ENCODE measurements at places on chromosomes 13 and 19.

GRCh38 chr13:74325106-74325505 is 190.9 kb upstream of the KLF12 start:
- peak; percentile 7 for DNase-seq

DNA sequence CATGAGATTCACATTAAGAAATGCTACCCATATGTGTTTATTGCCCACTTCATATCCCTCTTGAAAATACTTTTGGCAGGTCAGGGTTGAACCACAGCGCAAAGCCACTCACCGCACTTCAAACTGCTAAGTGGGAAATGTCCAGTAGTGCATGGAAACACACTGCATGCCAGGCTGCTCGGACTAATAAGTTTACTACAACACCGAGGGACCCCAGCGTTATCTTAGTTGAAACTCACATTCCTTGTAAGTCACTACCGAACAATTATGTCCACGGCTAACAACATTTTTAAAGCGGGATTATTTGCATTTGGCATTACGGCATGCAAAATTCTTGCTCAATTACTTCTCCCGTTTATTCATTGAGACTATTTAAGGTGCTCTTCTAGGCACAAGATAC is 4.0 kb downstream of the BRD4 start:
- no peak for DNase-seq

- no peak for DNase-seq
Observed at GRCh38 chr13:79196366-79196765, 209.7 kb downstream of the RBM26 start.

DNA sequence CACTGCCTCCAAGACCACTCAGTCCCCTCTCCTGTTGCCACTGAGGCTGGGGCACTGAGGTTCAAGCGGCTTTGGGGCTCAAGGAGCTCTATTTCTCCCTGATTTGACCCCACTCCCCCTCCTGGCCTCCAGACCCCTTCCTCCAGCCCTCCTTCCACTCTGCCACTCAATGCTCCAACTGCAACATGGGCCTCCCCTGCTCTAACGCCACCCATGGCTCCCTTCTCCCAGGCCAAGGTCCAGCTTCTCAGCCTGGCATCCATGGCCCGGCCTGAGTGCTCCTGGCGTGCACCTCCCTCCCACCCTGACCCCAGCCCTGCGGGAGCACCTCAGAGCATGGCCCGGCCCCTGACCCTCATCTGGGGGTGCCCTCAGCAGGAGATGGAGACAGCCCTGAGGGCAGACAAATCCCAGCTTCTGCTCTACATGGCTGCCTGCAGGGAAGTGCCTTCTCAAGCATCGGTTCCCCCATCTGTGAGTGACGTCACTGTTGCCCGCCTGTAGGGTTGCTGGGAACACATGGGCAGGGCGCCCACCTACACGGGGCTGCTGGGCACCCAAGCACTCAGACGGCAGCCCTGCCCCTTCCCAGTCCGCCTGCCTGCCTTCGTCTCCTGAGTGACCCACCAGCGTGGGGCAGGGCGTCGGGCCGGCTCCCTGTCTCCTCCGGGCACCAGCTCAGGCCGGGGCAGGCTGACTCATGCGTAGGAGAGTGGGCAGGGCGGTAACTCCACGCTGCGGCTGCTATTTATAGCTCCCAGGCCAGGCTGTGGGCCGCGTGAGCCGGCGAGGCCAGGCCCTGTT is 1.6 kb upstream of the DIRAS1 start:
- no peak for DNase-seq

DNA sequence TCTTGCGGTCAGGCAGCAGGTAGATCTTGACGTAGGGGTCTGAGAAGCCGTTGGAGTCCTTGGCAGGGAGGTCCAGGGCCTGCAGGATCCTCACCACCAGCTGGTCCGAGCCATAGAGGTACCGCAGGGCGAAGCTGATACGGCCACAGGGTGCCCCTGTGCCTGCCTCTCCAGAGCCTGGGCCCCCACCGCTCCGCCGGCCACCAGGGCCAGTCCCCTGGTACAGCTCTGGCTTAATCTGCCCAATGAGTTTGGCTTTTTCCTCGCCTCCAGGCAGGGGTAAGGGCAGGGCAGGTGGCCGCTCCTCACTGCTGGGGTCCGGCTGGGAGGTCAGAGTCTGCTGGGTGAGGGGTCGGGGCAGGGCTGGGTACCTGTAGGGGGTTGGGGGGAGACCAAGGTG is 9.9 kb downstream of the SYT3 start:
- DNase-seq, result no peak

- no peak for DNase-seq
Observed at GRCh38 chr19:58560921-58561320, 2.5 kb upstream of the UBE2M start.

DNA sequence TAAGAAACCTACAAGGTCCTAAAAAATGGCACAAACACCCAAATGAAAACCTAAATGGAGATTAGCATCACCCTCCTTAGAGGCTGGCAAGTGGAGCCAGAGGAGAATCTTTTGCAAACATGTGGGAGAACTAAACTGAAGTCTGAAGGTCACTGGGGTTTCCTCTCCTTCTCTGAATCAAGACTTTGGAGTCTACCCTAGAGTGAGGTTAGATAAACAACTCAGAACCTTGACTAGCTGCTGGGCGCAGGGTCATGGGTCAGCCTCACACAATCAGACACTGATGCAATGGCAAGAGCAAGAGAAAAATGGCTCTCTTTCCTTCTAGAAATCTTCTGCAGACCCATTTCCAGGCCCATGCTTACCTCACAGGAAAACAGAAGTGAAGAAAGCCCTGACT is 165.8 kb downstream of the KCTD12 start:
- no peak for DNase-seq

DNA sequence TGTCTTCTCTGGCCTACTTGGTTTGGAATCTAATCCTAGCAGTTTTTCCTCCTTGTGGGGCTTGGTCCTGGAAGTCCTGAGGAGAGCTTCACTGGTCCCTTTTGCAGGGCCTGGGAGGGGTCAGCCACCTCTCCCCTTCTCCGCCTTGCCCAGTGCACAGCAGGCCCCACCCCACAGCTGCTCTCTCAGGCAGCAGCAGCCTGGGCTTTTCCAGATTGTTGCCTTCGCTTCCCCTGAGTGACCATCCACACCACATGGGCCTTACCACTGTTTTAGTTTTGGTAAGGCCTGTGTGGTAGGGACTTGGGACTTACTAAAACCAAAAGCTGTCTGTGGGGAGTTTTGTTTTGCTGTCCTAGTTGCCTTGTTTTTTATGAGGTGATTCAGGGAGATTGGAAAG is 11.5 kb downstream of the MPHOSPH8 start:
- no peak for DNase-seq

- no peak for DNase-seq
Observed at GRCh38 chr13:36913463-36913862, 6.6 kb downstream of the SMAD9 start.

- DNase-seq, result no peak
Observed at GRCh38 chr13:113398963-113399754, 35.2 kb upstream of the GRTP1 start.

DNA sequence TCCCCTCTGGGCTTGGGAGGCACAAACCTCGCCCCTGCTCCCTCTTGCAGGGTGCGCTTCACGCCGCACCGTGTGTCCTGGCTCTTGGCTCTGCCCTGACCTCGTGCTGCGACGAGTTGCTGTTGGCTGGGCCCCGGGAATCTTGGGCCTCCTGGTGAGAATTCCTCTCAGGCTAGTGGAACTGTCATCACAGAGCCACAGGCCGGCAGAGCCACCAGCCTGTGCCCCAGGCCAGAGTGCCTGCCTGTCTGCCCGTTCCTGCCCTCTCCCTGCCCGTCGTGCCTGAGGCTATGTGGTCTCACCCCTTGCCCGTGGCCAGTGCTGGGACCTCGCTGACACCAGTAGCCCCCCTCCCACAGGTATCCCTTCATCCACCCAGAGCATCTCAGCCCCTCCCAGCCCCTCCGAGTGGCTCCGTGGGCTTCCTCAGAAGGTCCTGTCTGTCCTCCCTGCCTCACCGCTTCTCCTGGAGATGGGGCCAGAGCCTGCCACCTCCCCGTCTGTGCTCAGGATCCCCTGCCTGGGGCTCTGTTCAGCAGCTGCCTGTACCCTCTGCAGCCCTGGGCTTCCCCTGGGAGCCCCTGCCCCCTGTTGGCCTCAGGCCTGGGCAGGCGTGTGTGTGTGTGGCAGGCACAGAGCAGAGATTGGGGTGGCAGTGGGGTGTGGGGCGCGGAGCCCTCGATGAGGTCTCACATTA is 13.3 kb downstream of the NDUFB7 start:
- DNase-seq, result no peak

DNA sequence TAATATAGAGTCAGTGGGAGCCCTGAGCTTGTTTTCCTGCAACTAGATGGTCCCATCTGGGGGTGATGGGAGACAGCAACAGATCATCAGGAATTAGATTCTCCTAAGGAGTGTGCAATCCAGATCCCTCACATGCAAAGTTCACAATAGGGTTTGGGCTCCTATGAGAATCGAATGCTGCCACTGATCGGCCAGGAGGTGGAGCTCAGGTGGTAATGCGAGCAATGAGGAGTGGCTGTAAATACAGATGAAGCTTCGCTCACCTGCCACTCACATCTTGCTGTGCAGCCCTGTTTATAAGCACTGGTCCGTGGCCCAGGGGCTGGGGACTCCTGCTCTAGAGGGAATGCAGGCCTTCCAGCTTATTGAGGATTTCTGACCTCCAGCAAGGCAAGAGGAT is 5.7 kb downstream of the ZNF558 start:
- DNase-seq, result no peak

DNA sequence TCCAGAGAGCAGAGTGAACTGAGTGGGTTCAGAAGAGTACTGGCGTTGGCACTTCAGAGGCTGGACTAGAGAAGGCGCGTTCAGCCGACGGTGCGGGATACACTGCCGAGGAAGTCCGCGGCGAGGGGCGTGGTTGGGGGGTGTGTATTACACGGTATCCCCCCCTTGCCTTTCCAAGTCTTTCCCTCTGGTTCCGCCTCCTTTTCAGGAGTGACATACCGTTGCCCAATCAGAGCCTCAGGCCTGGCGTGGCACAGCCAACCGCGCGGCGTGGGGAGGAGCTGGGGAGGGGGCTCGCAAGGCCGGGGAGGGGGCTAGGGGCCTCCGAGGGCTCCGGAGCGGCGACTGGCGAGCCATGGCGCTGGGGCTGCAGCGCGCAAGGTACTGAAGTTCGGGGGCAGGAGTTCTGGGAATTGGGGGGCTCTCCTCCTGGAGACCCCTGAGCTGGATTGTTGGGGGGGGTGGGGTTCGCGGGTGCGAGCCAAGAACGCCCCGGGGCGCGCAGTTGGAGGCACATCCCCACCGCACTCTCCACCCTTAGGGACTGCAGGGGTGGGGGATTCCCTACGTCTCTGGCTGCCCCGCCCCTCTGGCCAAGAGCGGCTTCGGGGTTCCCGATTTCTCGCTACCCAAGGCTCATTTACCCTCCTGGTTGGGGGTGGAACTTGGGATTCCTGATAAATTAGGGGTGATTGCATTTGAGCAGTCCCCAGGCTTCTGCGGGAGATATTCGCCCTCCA is at the start of gene HIF3A:
Gene HIF3A (plus strand): TSS at position 321 of the 740 bp plus-strand sequence. CDS start 35 bp downstream, at position 356.
- DNase-seq, result no peak

GRCh38 chr19:6406401-6406800 is 13.4 kb upstream of the GTF2F1 start:
- no peak for DNase-seq

DNA sequence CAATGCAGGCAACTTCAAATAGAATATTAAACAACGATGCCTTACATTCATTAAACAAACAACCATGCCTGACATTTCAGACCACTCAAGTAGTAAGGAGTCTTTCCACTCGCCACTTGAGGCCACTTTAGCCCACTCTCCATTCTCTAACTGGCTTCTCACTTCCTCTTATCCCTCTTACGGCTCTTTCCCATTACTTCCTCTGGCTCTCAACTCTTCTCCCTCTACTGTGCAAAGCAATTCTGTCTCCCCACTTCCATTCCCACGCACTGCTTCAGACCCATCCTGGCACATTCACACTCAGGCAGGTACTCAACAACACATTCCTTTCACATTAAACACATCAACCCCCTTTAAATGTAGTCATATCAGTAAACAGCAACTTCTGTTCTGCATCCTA is 229.8 kb upstream of the IPO5 start:
- DNase-seq, result no peak

- DNase-seq, result no peak
Observed at GRCh38 chr13:86006317-86006716, 207.1 kb upstream of the SLITRK6 start.

- peak; percentile 85 for DNase-seq
Observed at GRCh38 chr19:56838024-56838908, 2.3 kb downstream of the PEG3 start.

DNA sequence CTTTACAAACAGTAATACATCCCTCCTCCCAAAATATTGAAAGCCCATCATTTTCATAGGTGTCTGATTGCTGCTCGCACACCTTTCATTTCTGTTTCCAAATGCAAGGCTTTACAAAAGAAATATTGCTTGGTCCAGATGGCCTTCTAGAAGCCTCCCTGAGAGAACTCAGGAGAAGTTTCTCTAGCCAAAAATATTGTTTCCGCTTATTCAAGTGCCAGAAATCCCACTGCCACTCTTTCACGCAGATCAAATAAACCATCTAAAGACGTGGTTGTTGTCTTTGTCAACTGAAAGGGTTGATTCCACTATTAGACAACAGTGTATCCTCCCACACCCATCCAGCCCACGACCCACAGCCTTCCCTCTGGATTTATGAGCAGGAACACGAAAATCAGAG is 96.2 kb downstream of the ZIC5 start:
- no peak for DNase-seq

- DNase-seq, result no peak
Observed at GRCh38 chr19:2341982-2342381, 13.5 kb downstream of the SPPL2B start.

GRCh38 chr19:4108767-4109625 is 14.9 kb downstream of the MAP2K2 start:
- DNase-seq, result no peak

- DNase-seq, result no peak
Observed at GRCh38 chr19:30339624-30340525, 32.3 kb upstream of the ZNF536 start.

DNA sequence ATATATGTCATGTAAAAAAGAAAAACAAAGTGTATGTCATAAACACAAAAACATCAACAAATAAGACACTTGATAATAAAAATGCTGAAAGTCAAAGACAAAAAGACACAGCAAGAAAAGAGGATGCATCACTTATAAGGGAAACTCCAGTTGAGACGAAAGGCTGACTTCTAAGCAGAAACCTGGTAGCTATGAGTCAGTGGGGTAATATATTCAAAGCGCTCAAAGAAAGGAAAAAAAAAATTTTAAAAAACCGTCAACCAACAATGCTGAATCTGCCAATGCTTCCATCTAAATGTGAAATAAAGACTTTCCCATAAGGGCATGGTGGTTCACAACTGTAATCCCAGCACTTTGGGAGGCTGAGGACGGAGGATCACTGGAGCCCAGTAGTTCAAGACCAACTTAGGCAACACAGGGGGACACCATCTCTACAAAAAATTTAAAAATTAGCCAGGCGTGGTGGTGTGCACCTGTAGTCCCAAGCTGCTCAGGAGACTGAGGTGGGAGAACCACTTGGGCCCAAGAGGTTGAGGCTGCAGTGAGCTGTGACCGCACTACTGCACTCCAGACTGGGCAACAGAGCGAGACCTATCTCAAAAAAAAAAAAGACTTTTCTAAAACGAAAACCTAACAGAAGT is 24.0 kb downstream of the USP12 start:
- peak; percentile 11 for DNase-seq

GRCh38 chr19:33426621-33427361 is 53.3 kb downstream of the CEBPG start:
- DNase-seq, result no peak

GRCh38 chr19:6238256-6238642 is 41.5 kb downstream of the MLLT1 start:
- no peak for DNase-seq

GRCh38 chr19:46328079-46328478 is 18.8 kb upstream of the PPP5C start:
- no peak for DNase-seq

GRCh38 chr19:37817180-37817981 is 38.0 kb upstream of the ZNF573 start:
- DNase-seq, result peak; percentile 61
